H1 (cell line): ENCODE measurements at places on chromosomes 13 and 19.

GRCh38 chr13:76683168-76683567, 203.0 kb downstream of the KCTD12 start:
- no peak for DNase-seq
- H3K4me1 ChIP-seq: peaks cover 4% of the 10 kb centered on the region; the same call in 1 of the 2 replicates
- H3K36me3 ChIP-seq: no peaks in the 10 kb centered on the region
- H3K27ac ChIP-seq: no peak overlapping the region
- H3K27me3 ChIP-seq: no peaks in the 10 kb centered on the region

DNA sequence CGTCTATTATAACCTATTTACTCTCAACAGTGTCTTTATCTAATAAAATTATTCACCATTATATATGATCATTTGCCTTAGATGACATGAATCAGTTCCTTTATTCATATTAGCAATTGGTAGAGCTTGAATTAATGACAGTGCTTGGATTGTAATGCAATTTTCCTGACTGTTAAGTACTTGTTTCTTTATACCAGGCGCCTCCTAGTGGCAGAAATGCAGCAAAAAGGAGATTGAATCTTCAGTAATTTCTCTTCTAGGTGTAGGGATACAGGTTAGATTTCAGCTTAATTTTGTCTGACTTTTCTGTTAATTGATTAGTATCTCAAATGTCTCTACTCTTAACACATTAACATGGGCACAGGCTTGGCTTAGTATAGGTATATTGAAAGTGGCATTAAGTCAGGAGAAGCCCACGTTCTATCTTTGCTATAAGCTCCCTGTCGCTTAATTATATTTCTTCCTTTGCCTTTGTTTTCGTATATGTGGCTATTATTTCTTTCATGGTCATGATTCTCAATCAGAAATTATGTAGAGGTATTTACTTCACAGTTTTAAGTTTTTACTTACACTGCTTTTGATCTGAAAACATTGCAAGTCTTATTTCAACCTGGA, 9.1 kb upstream of the LHFPL6 start:
- no peak for DNase-seq
- H3K4me3 ChIP-seq: no peak overlapping the region
- no peak overlapping the region for H3K27ac ChIP-seq
- no peaks in the 10 kb centered on the region for H3K36me3 ChIP-seq
- no peaks in the 10 kb centered on the region for H3K4me1 ChIP-seq

DNA sequence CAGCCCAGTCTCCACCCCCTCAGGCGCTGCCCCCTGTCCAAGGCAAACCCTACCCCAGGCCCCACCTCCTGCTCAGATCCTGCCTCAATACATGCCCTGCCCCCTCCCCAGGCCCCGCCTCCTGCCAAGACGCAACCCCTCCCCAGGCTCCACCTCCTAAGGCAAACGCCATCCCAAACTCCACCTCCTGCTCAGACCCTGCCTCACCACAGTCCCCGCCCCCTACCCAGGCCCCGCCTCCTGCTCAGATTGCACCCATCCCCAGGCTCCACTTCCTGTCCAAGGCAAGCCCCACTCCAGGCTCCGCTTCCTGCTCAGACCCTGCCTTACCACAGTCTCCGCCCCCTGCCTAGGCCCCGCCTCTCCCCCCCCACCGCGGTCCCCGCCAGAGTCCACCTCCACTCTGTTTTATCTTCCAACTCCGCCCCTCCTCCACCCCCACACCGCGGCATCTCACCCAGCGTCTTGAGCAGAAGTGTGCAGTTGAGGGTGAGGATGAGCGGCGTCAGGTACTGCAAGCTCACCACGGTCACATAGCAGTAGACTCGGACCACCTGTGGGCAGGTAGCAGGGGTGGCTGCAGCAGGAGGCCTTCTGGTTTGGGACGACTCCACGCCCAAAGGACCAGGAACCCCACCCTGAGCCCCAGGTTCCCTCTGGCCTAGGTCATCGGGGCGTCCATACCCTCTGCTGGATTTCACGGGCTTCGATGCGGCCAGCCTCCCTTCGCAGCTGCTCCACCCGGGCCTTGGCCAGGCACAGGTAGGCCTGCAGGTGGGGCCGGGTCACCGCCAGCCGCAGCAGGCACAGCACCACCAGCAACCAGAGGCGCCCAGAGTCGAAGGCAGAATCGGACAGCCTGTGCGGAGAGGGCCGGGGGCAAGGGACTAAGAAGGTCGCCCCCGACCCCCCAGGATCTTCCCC, 17.7 kb downstream of the TMEM161A start:
- no peaks in the 10 kb centered on the region for H3K4me1 ChIP-seq
- no peak overlapping the region; the same call in 1 of the 2 replicates for H3K27ac ChIP-seq
- no peaks in the 10 kb centered on the region for H3K27me3 ChIP-seq
- peak; percentile 99 for DNase-seq
- H3K36me3 ChIP-seq: peaks cover 3% of the 10 kb centered on the region; the same call in 1 of the 2 replicates

GRCh38 chr13:33181264-33181663, 104.3 kb downstream of the STARD13 start:
- no peak for DNase-seq
- no peaks in the 10 kb centered on the region for H3K36me3 ChIP-seq
- no peaks in the 10 kb centered on the region for H3K4me1 ChIP-seq
- no peak overlapping the region for H3K4me3 ChIP-seq

DNA sequence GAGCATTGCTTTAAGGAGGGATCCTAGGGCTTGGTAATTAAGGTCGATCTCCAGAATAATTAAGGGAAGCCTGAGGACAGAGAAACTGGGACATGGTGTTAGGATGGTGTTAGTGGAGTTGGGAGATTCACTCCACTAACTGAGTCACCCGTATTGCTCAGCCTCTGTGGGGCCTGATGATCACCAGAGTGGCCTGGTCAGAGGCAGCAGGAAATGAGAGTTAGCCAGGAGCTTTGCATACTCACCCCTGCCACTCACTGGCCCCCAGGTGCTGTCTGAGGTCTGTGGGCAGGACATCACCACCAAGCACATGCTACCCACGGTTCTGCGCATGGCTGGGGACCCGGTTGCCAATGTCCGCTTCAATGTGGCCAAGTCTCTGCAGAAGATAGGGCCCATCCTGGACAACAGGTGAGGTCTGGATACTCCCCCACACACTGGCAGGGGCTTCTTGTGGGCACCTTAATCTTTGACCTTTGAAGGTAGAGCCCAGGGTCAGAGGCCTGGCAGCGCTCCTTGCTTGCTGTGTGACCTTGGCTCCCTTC, 32.1 kb downstream of the PPP2R1A start:
- DNase-seq: no peak
- H3K36me3 ChIP-seq: peaks cover 95% of the 10 kb centered on the region
- no peak overlapping the region for H3K4me3 ChIP-seq
- H3K27ac ChIP-seq: no peak overlapping the region

GRCh38 chr13:77530875-77531274, 4.6 kb upstream of the SCEL start:
- DNase-seq: no peak
- no peaks in the 10 kb centered on the region for H3K4me1 ChIP-seq
- no peak overlapping the region for H3K4me3 ChIP-seq

DNA sequence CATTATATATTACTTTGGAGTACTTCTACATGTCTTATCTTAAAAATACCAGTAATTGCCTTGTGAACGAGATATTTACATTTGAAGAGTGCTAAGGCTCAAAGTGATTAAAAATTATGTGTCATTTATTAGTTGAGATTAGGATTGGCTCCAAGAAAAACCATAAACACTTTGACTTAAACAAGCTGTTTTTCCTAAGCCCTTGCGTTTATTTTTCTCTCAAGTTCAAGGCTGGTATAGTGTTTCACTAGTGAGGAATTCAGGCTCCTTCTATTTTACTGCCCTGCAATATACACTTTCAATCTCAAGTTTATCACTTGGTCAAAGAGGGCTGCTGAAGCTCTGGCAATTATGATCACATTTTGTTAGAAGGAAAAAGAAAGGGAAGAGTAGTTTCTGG, 49.9 kb downstream of the UFM1 start:
- H3K4me1 ChIP-seq: no peaks in the 10 kb centered on the region
- DNase-seq: no peak
- no peak overlapping the region for H3K27ac ChIP-seq
- H3K27me3 ChIP-seq: no peaks in the 10 kb centered on the region
